ENCODE measurements at places on chromosomes 12 and 14.
A peak's percentile ranks its signal among the peaks of the same experiment; 100 is the strongest.

GRCh38 chr12:27982385-27982784 lies 9.9 kb upstream of the PTHLH start:
- no peak for DNase-seq

GRCh38 chr12:94676031-94676641 lies 25.8 kb upstream of the TMCC3 start:
- DNase-seq = no peak

GRCh38 chr12:114662512-114663177 lies 21.3 kb downstream of the TBX3 start:
- DNase-seq = peak; percentile 89

DNA sequence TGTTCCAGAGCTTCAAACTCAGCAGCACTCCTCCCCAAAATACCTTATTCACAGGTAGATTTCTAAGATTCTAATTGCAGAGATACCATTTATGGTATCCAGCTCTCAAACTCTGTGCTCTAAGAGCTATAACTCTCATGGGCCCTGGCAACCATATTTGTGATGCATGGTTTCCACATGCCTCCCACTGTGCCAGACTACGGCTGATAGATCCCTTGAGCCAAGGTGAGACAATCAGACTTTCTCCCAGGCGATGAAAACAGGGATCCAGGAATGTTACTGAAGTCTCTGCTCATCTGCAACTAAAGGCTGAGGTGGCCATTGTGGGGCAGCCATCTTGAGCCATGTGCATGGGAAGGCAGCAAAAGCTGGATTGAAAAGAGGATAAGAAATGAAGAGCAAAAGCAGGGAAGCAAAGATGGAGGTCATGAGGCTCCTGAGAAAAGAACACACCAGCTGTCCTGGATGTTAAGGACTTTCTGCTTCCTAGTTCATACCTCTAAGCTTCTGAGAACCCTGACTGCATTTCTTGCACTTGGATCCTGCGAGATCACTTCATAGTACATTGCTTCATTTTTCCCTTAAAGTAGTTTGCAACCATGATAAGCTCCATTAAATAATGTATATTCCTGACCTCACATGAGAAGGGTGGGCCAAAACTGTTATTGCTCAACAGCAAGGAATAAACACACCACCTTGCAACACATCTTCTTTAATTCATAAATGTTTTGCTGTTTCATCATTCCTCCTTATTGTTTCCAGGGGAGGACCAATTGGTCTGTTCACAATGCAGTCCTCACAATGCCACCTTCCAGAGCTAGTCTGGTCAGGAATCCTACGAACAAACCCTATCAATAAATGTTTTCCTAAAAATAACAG lies 5.4 kb downstream of the EGLN3 start:
- no peak for DNase-seq

DNA sequence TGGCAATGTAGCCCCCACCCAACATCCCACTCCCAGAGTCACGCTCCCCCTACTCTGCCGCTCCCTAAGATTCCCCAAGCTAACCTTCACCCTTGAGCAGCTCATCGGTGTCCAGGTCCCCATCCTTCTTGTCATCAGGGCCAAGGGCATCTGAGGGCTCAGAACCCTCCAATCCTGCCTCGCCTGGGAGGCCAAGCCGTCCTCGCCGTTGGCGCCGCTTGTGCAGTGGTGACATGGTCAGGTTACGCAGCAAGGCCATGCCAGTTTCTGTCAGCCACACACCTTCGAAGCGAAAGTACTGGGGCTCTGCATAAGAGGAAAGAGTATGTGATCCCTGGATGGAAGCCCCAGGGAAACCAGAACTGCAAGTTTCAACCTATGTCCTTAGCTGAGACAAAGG lies 15.9 kb downstream of the KMT2D start:
- no peak for DNase-seq

DNA sequence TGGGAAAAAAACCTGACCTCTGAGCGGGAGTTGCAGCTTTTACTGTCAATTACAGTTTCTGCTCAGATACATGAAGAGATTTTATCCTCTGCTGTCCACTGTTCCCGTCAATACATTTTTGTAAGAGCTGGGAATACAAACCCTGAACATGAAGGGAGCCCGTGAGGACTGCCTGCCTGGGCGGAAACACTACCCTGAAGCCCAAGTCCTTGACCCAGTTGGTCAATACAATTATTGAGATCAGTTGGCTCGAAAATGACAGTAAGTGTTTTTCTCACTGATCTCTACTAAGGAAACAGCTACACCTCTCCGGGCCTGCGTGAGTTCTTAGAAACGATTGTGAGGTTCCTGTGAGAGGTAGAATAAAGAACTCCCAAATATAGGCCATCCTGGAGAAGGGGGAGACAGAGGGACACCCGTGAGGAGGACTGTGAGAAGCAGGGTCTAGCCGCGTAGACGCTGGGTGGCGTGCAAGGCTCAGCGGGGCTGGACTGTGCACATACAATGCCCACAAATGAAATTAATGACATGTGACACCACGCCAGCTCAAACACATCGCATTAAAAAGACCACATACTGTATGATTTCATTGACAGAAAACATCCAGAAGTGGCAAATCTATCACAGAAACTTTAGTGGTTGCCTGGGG lies 509.5 kb downstream of the TMEM132D start:
- DNase-seq = no peak

DNA sequence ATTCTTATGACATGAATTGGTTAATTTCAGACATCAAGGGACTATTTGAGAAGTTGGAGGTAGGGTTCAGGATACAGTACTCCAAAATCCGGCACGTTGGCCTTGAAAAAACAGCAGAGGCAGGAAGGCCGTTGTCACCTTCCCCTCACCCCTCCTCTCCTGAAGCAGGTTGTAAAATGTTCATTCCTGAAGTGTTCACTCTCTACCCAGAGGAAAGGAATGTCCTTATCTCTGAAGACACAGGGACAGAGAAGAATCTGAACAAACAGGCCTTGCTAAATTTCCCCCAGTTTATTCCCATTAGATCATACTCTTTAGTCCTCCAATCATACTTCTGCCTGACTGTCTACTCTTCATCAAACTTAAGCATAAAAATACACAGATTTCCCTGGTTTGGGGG lies 313.6 kb downstream of the ZFP36L1 start:
- DNase-seq = no peak

DNA sequence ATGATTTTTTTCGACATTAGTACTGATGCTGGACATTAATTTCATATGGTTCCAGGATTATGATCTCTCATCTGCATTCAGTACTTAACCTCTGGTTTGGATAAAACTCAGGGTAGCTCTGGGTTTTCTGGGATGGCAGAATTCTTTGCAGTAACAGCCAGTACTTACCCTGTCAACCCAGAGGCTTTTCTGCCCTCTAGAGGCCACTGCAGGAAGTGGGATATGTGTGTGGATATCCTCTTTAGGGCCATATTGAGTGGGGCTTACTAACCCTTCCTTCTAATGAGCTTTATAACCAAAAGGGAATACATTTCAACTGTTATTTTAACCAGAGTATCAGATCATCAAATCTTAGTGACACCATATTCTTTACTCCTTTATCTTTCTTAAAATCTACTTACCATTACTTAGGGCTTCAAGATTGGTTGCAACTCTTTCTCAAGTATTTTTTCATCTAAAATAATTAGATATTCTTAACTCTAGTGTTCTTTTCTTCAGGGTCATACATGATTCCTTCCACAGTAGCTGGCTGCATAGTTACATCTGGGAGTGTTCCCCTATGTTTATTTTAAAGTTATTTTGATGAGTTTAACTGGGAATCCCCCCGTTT lies 488.0 kb upstream of the STXBP6 start:
- DNase-seq = peak; percentile 74

DNA sequence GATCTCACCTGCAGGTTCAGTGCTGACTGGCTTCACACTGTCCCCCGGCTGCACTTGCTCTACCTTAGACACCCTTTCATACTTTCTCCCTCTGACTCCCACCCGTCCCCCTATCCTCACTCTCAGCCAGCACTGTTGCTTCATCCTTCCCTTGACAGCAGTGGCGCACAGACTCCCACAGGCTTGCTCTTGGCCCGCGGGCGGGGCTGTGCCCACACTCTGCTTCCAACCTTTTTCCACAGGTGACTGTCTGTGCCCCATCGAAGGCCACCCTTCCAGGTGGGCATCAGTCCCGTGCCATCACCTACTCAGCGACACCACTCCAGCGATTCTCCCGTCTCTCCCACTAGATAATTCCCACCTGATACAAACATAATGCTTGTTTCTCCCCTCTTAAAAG lies 1.0 kb upstream of the RPS6KL1 start:
- no peak for DNase-seq

- peak; percentile 56 for DNase-seq
These were observed 90.4 kb downstream of the CRACR2A start for GRCh38 chr12:3662521-3662921.

- DNase-seq = no peak
These were observed 358.9 kb downstream of the NPAS3 start for GRCh38 chr14:33297565-33297964.

DNA sequence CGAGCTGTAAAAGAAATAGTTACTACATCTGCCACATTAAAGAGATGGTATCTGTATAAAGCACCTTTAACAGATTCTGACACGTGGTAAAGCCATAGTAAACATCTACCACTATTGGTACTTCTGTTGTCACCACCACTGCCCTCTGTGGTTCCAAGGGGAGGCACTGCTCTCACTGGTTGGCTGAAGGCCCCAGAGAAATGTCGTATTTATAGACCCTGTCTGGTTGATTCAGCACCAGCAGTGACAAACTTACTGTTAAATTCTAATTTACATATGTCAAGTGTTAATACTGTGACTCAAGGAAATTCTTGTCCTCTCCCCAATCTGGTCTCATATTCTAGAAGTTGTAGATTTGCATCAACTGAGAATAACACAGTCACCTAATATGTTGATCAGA lies 281.1 kb downstream of the ERC1 start:
- DNase-seq = no peak

- no peak for DNase-seq
These were observed 14.8 kb upstream of the GABARAPL1 start for GRCh38 chr12:10197879-10198278.

- DNase-seq = no peak
These were observed 425.3 kb downstream of the ZFP36L1 start for GRCh38 chr14:68367536-68367935.

GRCh38 chr12:14833952-14834351 lies 9.4 kb downstream of the ART4 start:
- DNase-seq = no peak

- DNase-seq = no peak
These were observed 52.5 kb downstream of the KIAA0586 start for GRCh38 chr14:58479975-58480374.

DNA sequence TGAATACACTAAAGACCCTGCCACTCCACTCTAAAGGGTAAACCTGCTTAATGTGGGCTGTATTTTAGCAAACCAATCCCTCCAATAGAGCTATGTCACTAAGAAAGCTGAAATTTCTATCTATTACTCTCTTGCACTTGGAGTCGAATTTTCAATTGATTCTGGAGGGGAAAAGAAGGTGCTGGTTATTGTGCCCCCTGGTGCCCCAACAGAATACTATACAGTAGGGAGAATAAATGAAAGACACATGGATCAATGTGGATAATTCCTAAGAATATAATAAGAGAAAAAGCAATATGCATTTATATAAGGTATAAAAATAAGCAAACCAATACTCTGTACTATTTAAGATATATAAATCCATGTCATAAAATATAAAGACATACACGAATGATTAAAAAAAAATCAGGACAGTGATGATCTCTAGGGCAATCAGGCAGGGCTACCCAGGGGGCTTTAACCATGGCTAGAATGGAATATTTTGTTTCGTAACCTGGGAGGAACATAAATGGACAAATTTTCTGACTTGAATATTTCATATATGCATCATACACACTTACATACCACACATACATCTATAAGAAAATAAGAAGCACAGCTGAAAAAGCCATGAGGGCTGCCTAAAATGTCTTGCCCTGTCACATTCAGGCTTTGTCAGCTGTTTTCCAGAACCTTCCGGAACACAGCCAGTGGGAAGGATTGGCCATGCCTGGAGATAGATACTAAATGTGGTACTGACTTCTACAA lies 54.4 kb downstream of the EFCAB11 start:
- no peak for DNase-seq

GRCh38 chr12:108638997-108639822 lies 5.5 kb upstream of the SELPLG start:
- no peak for DNase-seq

DNA sequence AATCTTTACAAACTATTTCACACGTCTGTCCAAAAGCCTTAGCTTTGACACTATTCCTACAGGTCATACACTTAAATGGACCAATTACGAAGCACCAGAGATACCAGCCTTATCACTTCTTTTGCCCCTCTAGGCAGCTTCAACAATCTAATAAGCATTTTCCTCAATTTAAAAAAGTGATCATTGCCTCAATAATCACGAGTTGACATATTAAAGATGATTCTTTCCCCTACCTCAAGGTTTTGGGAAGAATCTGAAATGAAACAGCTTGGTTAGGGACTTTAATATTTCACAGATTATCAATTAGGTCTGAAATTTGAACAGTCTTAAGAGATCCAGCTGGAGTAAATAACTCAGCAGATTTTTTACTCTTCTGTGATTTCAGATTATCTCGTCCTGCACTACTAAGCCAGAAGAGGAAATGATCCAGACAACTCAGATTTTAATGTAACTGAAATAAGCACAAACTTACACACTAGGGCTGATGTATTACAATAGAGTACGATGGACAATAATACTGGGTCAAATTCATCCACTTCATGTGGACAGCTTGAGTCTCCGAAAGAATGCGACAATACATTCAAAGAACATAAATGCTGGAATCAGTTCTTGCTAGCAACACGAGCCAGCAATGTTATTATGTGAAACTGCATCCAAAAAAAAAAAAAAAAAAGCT lies 15.9 kb downstream of the UBE2N start:
- no peak for DNase-seq

DNA sequence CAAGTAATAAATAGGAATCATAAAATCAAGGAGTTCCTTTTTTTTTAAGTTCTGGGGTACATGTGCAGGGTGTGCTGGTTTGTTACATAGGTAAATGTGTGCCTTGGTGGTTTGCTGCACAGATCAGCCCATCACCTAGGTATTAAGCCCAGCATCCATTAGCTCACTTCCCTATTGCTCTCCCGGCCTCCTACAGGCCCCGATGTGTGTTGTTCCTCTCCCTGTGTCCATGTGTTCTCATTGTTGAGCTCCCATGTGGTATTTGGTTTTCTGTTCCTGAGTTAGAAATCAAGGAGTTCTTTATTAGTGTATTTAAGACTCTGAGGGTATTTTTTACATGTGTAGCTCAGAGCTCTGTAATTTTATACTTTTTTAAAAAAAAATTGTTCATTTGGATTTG lies 86.0 kb downstream of the SCFD1 start:
- DNase-seq = no peak

DNA sequence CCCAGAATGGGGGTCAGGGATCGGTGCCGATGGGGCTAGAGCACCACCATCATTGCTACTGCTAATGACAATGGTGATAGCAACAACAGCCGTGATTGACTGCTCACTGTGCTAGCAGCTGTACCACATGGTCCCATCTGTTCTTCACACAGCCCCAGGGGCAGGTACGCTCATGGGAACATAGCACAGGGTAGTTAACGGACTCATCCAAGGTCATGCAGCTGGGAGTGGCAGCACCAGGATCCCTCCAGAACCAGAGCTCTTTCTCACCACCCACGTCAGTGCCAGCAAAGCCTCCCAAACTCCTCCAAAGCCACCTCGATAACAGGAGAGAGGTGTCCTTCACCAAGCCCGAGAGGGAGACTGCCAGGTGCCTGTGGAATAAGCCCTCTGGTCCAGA lies 11.2 kb upstream of the DYNC1H1 start:
- peak; percentile 39 for DNase-seq

- DNase-seq = no peak
These were observed 25.1 kb downstream of the GTSF1 start for GRCh38 chr12:54448344-54448743.

- no peak for DNase-seq
These were observed 15.1 kb downstream of the CHD4 start for GRCh38 chr12:6592087-6592486.

- no peak for DNase-seq
These were observed 79.5 kb downstream of the SINHCAF start for GRCh38 chr12:31246470-31246850.
